Motor neuron (in vitro differentiated cells): ENCODE measurements at places on chromosomes 6 and 20. TPM values are rescaled to one million over a fixed set of nuclear protein-coding genes. Genes with fewer than 3 reads are reported as not detected.
A peak's percentile ranks its signal among the peaks of the same experiment; 100 is the strongest.

DNA sequence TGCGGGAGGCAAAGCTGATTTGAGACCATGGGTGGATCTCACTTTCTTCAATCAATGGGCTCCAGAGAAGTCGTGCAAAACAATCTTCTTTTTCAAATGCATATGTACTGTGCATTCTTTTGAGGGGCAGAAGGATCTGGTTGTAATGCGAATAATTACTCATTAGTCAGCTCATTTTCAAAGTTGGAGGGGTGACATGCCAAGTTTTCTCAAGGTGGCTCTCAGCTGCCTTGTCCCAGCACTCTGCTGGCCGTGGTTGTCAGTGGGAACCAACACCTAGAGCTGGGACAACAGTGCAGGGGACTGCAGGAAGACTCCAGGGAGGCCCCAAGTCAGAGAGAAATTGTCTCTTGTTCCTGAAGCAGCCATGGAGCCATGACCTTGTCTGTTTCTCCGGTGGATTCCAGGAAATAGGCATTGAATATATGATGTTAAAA is 25.3 kb downstream of the MYT1 start:
- peak; percentile 13 for ATAC-seq

GRCh38 chr6:44672086-44672485 is 284.6 kb downstream of the CDC5L start:
- ATAC-seq: no peak

The FKBP1C gene
- 0.32 and 0.41 TPM in 2 replicates for total RNA-seq

DNA sequence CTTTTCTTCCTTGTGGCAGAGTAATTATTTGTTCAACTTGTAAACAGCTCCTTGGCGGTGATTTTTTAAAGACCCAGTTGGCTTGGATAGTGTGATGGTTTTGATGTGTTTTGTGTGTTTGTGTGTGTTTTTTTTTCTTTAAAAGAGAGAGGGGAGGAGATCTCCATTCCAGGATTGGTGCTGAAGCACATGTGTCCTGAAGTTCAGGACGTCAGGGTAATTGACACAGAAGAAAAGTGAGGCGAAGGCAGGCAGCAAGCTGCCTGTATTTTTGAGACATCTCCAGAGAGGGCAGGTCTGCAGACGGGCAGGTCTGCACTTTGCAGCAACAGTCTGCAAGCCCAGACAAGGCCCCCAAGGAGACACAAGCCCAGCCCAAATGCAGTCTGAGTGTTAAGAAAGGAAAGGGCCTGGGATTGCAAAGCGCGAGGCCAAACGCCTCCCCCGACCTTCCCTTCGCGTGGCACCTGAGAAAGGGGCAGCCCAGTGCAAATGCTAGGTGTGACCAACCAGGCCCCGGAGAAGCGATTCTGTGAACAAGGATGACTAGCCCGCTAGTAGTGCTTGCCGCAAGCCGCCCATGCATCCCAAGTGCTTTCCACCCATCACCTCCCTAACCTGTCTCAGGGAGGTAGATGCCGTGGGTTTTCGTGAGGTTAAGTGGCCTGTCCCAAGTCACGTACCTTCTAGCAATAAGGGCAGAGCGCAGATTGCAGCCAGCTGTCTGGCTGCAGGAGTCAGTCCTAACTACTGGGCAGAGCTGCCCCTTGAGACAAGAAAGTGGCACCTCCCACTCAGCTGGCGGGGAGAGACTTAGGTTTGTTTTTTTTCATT is 230.5 kb downstream of the ZMYND8 start:
- peak; percentile 12 for ATAC-seq

- no peak for ATAC-seq
These were observed 14.4 kb upstream of the SLC17A2 start for GRCh38 chr6:25944688-25945574.

The LTB gene
- total RNA-seq: 0.44 and 1.9 TPM in 2 replicates

GRCh38 chr6:72826037-72826436 is 204.2 kb downstream of the KCNQ5 start:
- no peak for ATAC-seq

The PNPLA1 gene
- 0.11 TPM in 1 of 2 replicates, not detected in the other for total RNA-seq

- no peak for ATAC-seq
These were observed 45.8 kb upstream of the TNFRSF21 start for GRCh38 chr6:47355496-47355895.

DNA sequence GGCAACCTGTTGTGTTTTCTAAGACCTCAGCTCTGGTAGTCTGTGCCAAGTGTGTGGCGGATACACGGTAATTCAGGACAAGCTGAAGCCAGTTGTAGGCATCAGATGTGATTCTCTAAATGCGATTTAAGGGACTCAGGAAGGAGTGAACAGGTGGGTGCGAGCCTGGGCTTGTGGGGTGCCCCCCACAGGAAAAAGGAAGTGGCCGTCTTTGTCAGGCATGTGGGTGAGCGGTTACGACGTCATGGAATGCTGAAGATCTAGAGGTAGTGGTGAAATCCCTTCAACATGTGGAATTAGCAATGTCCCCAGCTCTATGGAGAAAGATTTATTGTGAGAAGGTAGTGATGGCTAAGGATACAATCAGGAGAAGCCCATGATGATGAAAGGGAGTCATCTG is 95.1 kb upstream of the EXOC2 start:
- ATAC-seq: no peak

The HUS1B gene
- total RNA-seq: 0.41 and 0.62 TPM in 2 replicates

DNA sequence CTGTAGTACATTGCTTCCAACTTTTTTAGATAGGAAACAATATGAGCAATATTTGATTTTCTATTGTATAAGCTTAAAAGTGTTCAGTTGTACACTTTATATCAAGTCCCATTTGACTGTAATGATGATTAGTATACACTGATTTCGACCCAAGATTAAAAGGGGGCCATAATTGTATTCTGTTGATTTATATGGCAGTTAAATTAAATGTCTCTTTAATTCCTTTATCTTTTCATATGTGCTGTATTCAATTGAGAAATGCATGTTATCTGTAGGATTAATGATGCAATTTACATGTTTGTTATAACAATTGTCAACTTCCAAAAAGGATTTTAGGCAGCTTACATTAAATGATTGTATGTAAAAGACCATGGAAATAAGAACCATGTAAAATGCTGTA is 317.5 kb downstream of the CDKAL1 start:
- ATAC-seq: peak; percentile 28

- ATAC-seq: no peak
These were observed 35.2 kb downstream of the HLA-B start for GRCh38 chr6:31321820-31322219.

DNA sequence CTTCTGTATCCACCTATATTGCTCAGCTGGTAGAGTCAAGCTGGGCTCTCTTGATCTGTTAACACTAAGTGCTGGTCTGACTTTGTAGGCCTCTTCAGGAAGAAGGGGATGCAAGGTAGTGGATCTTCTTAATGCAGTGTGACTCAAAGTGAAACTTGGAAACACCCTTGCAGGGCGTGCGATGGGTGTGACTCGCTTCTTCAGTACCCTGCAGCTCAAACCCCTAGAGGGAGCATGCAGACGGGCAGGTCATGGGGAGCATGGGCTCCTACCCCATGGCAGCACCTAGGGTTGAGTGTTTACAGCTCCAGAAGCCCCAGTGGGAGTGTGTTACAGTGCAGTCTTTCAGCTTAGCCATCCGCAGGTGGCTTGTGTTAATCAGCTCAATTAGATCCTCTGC is 757 bp upstream of the SAMD3 start:
- ATAC-seq: no peak

- no peak for ATAC-seq
These were observed 168.4 kb downstream of the EDN1 start for GRCh38 chr6:12458558-12458957.

GRCh38 chr20:62898093-62898964 is 28.0 kb downstream of the DIDO1 start:
- no peak for ATAC-seq

GRCh38 chr6:8130399-8130798 is 28.1 kb upstream of the EEF1E1 start:
- ATAC-seq: no peak

DNA sequence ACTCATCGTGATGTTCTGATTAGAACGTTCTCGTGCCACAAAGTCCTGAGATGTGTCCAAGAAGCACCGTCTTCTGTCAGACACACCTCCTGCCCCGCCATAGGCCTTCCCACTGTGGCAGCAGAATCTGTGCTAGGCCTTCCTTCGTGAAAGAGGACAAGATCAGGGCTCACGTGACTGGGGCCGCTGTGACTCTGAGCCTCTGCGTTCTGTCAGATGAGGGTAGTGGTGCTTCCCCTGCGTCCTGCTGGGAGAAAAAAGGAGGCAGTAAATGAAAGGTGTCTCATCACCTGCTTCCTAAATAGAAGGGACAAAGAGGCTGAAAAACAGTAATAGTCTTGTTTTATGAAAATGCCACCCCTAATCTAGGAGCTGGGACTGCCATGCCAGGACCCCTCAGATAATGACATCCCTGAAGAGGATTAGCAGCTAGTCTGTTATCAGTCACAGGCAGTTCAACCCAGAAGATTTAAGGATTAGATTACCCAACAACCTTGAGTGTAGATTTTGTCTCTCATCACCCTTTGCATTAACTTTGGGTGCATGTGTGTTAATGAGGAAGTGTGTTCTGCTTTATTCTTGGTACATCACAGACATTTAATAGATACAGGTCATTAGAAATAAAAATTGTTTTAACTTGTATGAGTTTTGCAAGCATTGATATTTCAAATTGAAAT is 4.1 kb downstream of the DNAJC5 start:
- no peak for ATAC-seq

GRCh38 chr20:50120935-50121693 is 8.2 kb upstream of the UBE2V1 start:
- ATAC-seq: peak; percentile 47

The MYL9 gene
- total RNA-seq: 217 and 240 TPM in 2 replicates

The KIZ gene
- 14.2 and 17.9 TPM in 2 replicates for total RNA-seq

The RAB44 gene
- total RNA-seq: 0.09 and 0.10 TPM in 2 replicates

- no peak for ATAC-seq
These were observed 60.9 kb downstream of the RPRD1B start for GRCh38 chr20:38094373-38094891.

The ANKRD66 gene
- total RNA-seq: 0.56 and 0.65 TPM in 2 replicates

The FAM83C gene
- total RNA-seq: 0.23 and 0.25 TPM in 2 replicates

DNA sequence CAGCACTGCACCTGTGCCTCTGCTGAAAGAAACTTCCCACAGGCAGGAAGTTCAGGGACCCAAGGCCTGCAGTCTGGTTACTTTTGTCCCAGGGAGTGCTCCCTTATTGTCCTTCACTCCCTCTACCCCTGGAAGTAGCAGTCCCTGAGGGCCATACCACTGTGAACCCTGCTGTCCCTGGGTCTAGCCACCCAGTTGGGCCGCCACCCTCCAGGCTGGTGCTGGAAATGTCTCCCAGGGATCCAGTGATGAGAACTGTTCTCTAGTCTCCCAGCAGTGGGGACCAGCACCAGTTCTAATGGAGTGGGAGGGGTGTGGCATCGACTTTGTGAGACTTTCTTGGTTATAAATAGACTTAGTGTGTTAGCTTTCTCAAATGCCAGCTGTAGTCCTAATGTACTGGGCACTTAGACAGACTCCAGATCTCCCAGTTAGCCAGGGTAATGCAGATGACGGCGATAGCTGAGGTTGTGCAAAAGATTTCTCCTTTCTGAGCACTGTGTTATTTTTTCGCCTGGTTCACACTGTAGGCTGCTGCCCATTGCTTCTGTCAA is 462.5 kb downstream of the CDH26 start:
- no peak for ATAC-seq

The NFATC2 gene
- 6.8 and 9.7 TPM in 2 replicates for total RNA-seq

DNA sequence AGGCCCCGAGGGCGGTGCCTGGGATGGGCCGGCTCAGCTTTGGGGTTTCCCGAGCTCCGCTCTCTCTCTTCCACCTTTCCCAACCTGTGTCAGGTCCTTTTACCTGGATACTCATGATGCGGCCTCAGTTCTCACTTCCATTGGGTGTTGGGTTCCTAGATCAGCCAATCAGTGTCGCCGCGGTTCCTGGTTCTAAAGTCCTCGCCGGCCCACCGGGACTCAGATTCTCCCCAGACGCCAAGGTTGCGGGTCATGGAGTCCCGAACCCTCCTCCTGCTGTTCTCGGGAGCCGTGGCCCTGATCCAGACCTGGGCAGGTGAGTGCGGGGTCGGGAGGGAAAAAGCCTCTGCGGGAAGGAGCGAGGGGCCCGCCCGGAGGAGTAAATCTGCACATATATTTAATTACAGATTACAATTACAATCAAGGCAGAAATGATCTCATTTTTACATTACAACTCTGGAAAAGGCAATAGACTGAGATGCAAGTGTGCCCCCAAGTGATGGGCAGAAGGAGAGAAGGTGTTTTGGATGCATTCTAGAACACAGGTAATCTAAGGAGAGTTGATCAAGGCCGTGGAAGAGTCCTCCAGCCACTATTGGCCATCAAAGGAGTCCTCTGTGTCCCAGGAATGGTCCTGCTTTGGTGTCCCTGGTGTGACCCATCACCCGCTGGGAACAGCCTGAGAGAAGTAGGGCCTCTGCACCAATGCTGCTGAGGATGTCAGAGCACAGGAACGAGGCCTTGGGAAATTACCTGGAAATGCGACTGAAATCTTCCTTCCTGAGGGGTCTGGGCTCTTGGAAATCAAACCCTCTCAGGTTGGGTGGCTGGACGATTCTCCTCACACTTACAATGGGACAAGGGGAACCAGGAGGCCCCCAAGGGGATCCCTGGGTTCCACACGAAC is 34.7 kb upstream of the MICB start:
- ATAC-seq: peak; percentile 51

The GSTA5 gene
- total RNA-seq: not detected in 2 replicates

The SLC13A3 gene
- 2.6 and 3.0 TPM in 2 replicates for total RNA-seq

DNA sequence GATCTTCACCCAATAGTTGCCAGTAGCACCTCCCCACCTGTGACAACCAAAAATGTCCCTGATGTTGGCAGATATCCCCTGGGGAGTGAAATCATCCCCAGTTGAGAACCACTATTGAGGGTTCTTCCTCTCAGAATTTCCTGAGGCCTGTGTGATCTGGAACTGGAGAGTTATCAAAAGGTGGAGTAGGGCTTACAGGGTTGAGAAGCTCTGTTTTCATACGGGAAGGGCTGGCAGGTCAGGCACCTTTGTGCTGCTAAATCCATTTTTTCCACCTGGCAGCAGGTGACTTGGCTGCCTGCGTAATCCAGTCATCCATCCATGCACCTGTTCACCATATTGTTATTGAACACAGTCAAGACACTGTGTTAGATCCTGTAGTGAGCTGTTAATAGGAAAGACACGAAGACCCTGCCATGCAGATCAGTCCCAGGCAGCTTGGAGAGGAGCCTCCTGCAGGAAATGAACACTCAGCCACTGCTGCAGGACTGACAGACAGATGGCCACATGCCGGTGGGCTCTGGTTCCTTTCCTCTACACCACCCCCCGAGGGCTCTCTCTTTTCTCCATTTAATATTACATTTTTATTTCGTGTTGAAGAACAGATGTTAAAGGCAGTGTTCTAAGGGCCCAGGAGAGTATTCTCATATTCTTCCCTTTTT is 5.4 kb downstream of the DUSP22 start:
- no peak for ATAC-seq

The ADGRF1 gene
- 1.0 TPM in 1 of 2 replicates, not detected in the other for total RNA-seq

The PHACTR1 gene
- 2.7 and 4.7 TPM in 2 replicates for total RNA-seq
